Fibroblast of lung (primary cell): ENCODE measurements at places on chromosomes 7 and 10. TPM values are rescaled to one million over a fixed set of nuclear protein-coding genes. Genes with fewer than 3 reads are reported as not detected.

The ODAD2 gene
- 1.3 and 1.5 TPM in 2 replicates for total RNA-seq

The NAT16 gene
- not detected in 2 replicates for total RNA-seq

The CYP2E1 gene
- 0.26 and 0.50 TPM in 2 replicates for total RNA-seq

The KCTD7 gene
- 7.4 and 15.2 TPM in 2 replicates for total RNA-seq

The SPDYE8 gene
- total RNA-seq: not detected in 2 replicates

The NUPR2 gene
- not detected in 2 replicates for total RNA-seq

The ZCWPW1 gene
- total RNA-seq: 2.8 and 4.1 TPM in 2 replicates

The CAV1 gene
- 174 and 461 TPM in 2 replicates for total RNA-seq
